ENCODE measurements at places on chromosomes 1 and 21. TPM values are rescaled to one million over a fixed set of nuclear protein-coding genes. Genes with fewer than 3 reads are reported as not detected.

- DNase-seq = no peak
Measured at GRCh38 chr1:155202198-155202597, 5.5 kb downstream of the THBS3 start.

DNA sequence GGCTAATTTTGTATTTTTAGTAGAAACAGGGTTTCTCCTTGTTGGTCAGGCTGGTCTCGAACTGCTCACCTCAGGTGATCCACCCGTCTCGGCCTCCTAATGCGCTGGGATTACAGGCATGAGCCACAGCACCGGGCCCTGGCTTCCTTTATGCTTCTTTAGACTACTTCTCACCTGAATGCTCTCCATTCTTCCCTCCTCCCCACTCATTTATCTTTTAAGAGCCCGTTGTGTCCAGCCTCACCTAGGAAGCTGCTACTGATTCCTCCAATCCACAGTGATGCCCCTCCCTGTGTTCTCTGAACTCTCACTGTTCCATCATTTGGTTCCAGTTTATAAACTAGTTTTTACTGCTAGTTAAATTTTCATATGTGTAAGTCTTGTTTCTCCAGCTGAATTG, 44.9 kb upstream of the NR5A2 start:
- no peak for DNase-seq

DNA sequence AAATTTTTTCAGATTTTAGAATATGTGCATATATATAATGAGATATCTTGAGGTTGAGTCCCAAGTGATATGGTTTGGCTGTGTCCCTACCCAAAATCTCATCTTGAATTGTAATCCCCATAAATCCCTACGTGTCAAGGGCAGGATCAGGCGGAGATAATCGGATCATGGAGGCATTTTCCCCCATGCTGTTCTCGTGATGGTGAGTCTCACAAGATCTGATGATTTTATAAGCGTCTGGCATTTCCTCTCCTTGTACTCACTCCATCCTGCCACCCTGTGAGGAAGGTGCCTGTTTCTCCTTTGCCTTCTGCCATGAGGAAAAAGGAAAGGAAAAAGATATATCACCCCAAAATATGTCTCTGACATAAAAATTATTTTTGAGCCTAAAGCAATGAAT, 64.6 kb downstream of the TOR3A start:
- DNase-seq = no peak

GRCh38 chr1:241355311-241356010, 1.5 kb downstream of the RGS7 start:
- DNase-seq = no peak

DNA sequence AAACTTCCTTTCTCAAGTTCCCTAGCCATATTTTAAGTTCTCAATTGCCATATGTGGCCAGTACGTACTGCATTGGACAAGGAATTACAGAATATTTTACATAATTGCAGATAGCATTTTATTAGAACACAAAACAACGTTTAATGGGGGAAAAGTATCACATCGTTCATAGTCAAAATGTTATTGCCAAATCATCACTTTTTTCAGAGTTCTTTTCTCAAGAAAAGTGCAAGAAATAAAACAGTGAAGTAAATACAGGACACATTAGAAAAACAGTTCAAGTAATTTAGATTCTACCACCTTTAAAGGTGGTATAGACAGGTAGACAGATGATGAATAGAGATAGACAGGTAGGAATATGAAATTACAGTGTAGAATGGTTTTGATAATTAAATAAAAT, 479.1 kb upstream of the NCAM2 start:
- no peak for DNase-seq

GRCh38 chr1:20183616-20184271, 2.2 kb upstream of the UBXN10 start:
- DNase-seq = no peak

POU3F1 gene
- total RNA-seq = 0.91 TPM

RNF223 gene
- 0.16 TPM for total RNA-seq

CHI3L1 gene
- total RNA-seq = not detected

ENAH gene
- total RNA-seq = 0.90 TPM

GPR89A gene
- total RNA-seq = 28.8 TPM

MXRA8 gene
- 0.41 TPM for total RNA-seq

Data from activated T-cell treated with anti-CD3 and anti-CD28 coated beads, Interleukin-2, amount 50 U/mL, for 4 hours (primary cell).